Stimulated activated CD8-positive, alpha-beta memory T cell treated with anti-CD3 and anti-CD28 coated beads, Interleukin-4, amount 100 ng/mL, for 1 hour (primary cell): ENCODE measurements at places on chromosomes 16 and 17.

DNA sequence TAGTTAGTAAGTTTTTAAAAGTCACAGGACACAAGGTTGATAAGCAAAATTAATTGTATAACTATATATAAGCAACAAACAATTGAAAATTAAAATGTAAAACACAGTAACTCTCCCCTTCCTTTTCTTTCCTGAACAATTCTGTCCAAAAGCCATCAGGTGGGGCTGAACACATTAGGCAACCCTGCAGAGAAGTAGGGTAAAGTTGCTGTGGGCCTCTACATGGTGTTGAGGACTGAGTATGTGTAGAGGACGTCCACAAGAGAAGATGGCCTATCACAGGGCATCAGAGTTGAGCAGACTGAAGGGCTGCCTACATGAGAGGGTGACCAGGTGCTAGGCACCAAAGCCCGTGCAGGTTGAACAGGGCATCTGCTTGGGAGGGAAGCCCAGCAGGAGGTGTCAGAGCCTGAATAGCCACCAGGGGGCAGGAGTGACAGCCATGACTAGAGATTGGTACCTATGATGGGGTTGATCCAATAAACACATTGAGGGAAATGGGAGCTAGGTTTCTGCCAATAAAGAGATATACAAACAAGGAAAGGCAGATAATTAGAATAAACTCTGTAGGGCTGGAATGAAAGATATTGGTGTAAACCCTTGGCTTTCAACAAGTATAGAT, 415.1 kb downstream of the NPIPA8 start:
- DNase-seq: no peak

DNA sequence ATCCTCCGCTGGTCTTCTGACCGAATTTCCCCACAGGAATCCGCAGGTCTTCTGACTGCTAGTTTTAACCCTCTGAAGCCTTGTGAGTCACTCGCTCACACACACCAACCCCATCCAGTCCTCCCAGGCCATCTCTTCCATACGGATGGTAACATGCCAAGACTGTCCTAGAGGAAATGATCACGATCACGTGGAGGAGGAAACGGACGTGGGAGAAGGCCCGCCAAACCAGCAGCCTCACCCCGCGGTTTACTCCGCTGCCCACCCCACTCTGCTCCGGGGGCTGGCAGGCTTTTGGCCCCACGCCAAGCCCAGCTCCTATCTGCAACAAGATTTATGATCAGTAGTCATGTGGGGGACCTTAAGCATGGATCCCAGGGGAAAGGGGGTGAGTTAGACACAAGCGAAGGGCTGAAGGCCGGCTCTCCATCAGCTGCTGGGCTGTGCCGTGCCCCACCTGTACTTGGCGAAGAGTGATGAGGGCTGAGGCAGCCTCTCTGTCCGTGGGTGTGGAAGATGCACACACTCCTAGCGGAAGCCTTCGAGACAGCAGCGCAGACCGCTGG, 1.5 kb upstream of the FAAP100 start:
- no peak for DNase-seq

DNA sequence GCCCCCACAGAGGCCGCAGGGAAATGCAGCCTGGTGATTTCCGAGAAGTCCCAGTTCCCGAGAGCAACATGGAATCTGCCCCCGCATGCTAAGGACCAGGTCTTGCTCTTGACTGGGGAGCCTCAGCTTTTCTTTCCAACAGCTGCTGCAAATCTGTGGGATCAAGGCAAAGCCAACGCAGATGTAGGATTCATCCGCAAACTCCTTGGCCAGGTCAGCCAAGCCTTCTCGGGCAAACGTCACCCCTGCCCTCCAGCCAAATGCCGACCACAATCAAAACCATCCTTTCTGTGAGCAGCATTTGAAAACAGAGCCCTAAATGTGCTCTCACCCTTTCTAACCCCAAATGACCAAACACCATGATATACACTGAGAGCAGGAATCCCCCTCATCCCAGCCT, 54.0 kb downstream of the MRM3 start:
- no peak for DNase-seq

- DNase-seq: no peak
These were observed 434.7 kb downstream of the KIF2B start for GRCh38 chr17:54257440-54257839.

DNA sequence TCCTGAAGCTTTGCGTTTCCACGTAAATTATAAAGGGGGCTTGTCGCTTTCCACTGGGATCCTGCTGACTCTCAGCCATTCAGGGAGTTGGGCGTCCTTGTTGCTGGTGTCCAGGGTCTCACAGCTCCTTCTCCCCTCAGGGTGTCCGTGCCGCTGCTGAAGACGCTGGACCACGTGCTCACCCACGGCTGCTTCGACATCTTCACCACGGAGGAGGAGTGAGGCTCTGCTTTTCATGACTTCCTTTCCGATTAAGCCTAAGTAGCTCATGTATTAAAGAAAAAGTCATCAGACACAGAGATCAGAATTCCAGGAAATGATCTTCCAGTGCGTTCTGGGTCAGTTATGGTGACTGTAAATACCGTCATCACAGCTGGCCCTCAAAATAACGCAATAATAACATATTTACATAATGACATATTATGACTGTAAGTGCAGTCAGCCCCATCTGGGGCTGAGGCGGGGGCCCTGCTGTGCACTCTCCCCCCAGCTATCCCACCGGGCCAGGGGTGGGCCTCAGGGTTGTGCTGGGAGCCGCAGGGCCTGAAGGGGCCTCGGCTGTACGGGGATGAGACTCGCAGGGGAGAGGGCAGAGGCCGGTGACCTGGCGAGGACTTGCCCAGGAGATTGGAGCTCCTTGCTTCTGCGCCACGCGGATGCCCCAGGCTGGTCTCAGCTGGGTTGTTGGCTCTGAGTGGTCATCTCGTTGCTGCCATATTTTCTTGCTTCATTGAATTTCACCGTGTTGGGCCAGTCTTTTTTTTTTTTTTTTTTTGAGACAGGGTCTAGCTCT, 92.9 kb upstream of the ZNF750 start:
- no peak for DNase-seq

- no peak for DNase-seq
These were observed 5.9 kb downstream of the KDM6B start for GRCh38 chr17:7839876-7840261.

DNA sequence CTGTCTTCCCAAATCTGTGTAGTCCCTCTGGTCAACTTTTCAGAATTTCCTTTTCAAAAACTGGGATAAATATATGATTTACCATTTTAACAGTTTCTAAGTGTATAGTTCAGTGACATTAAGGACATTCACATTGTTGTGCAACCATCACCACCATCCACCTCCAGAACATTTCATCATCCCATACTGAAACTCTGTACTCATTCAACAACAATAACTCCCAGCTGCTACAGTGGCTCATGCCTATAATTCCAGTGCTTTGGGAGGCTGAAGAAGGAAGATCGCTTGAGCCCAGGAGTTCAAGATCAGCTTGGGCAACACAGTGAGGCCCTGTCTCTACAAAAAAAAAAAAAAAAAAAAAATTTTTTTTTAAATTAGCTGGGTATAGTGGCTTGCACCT, 131.0 kb downstream of the AATF start:
- no peak for DNase-seq

GRCh38 chr16:76946879-76947278, 244.1 kb upstream of the MON1B start:
- no peak for DNase-seq

GRCh38 chr17:37017404-37017803, 68.7 kb downstream of the AATF start:
- no peak for DNase-seq

GRCh38 chr17:40621019-40621418, 26.6 kb downstream of the SMARCE1 start:
- no peak for DNase-seq

DNA sequence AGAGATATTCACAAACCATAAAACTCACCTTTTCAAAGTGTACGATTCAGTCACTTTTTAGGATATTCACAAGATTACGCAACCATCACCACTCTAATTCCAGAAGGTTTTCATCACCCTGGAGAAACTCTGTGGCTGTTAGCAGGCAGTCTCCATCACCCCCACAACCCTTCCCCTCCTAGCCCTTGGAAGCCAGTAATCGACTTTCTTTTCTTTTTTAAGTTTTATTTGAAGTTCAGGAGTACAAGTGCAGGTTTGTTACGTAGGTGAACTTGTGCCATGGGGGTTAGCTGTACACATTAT, 363.5 kb downstream of the CPPED1 start:
- no peak for DNase-seq

DNA sequence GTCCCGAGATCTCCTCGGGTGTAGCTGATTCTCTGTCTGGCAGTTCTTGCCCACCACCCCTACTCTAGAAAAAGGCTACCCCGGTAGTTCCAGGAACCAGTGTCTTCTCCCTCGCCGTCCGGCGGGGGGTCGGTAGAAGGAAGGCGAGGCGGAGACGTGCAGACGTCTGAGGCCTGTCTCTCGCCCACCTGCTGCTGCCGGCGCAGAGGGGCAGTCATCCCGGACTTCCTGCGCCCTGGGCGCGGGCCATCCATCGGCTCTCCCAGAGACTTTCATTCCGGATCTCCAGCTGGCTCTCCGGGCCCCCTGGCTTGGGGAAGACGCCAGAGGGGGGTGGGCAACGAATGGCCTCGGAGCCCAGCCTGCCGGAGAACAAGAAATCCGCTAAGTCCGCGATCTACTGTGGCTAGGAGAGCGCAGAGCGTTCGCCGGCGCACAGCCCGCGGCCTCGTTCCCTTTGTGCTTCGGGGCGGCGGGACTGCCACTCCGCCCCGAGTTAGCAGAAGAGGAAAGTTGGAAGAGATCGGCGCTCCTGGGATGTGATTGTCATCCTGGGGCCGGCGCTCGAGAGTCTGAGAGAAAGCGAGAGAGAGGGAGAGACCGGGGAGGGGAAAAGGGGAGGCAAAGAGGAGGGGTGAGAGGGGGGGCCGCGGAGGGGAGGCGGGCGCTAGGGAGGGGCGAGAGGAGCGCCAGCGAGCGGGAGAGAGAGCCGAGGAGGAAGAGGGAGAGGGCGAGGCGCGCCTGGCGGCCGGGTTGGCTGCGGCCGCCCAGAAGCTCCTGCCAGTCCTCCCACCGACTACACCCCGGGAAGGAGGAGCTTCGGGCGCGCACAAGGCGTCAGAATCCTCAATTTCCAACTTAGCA, at the start of gene IRX5:
Gene IRX5, plus strand, starts transcription at position 861 of the 864 bp plus-strand sequence. CDS start 334 bp downstream, outside the sequence.
- DNase-seq: no peak

DNA sequence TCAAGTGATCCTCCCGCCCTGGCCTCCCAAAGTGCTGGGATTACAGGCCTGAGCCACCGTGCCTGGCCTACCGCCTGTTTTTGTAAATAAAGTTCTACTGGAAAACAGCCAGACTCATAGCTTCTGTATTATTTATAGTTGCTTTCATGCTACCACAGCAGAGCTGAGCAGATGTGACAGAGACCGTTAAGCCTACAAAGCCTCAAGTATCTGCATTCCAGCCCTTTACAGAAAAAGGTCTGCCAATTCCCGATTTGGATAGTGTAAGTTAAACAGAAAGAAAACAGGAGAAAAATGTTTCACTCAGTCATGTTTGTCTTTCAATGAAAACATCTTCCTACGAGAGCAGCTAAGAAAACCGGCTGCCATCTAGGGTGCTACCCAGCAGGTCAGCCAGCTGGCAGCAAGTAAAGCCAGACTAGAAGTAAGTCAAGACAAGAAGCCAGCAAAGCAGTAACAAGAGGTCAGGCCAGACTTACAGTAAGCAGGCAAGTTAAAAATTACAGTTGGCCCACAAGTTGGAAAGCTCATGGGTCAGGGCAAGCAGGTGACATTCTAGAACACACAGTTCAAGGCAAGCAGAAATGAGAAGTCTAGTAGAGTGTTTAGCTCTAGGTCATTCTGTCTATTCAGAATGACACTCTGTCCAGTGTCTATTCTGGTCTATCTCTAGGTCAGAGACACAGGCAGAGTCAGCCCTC, 17.7 kb downstream of the NCBP3 start:
- no peak for DNase-seq

DNA sequence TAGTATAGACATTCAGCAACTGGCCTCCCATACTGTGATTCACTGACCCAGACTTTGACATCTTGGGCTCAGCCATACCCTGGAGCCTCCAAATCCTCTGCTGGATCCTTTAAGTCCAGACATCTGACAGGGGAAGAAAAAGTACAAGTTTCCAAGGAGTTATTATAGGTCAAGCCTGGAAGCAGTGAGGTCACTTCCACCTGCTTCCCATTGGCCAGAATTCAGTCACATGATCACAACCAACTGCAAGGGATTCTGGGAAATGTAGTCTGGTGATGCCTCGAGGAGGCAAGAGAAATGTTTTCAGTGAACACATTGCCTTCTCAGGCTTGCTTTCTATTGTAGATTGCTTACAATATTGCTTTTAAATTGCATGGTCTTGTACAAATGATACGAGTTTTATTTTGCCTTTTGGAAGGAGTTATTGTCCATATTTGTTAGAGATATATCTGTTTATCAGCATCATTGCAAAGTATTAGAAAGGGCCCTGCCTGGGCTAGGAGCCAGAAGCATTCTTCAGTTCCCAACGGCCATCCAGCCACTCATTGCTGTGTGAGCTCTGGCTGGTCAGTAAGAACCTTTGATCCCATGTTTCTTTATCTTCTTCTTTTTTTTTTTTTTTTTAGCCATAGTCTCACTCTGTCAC, 696.9 kb downstream of the WWOX start:
- no peak for DNase-seq

GRCh38 chr16:70375636-70376611, 29.2 kb downstream of the DDX19A start:
- no peak for DNase-seq

- DNase-seq: no peak
These were observed 4.8 kb upstream of the KRT31 start for GRCh38 chr17:41402161-41402560.

GRCh38 chr17:16977932-16978331, 6.0 kb upstream of the TNFRSF13B start:
- DNase-seq: no peak

GRCh38 chr17:510226-510917, 157.8 kb upstream of the RPH3AL start:
- DNase-seq: no peak

DNA sequence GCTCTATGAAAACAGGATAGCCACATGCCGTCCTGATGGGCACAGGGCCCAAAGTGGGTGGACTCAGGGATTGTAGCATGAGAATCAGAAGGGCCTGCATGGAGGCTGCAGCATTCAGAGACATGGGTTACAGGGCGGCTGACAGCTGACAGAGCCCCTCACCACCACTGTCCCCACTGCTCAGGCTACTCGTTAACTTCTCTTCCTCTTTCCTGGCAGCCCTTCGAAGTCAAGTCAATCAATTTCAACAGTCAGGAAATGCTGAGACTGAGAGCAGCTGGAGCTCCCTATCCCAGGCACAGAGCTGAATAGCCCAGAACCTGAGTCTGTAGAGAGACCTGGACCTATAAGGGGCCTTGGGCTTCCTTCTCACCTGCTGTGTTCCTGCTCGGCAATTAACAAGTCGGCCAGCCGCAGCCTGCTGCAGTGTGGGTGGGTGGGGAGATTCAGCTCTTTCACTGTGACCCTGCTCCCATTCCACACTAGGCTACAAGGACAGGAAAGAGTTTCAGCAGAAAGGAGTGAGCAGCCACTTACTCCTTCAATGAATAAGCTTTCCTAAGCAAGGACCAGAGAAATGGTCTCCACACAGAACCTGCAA, 76.9 kb downstream of the TEX14 start:
- DNase-seq: no peak
